ENCODE measurements at places on chromosomes 13 and 19.

DNA sequence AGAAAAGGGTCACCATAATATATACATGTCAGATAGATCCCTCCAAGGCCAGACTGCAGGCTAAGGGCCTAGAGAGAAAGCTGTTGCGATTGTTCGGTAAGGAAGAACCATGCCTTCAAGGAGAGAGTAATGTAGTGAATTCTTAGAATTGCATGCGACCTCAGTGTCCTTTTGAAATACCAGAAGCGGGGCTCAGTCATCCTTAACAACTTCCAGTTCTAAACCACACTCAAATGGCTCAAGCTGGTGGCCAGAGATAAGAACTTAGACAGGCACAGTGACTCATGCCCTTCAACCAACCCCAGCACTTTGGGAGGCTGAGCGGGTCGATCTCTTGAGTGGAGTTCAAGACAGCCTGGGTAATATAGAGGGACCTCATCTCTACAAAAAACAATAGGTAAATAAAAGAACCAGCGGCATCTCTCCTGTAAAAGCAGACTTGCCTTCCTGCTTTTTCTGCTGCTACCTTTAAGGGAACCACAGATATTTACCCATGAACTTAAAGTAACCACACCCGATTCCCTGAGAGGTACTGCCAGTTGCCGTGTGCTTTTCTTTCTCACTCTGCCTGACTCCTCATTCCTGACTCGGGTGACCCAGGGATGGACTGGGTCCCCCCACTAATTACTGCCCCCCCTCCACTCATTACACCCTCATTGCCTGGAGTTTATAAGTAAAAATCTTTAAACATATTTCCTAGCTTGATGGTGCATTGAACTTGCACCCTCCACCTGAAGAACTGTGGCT is 15.4 kb upstream of the SIGLEC6 start:
- DNase-seq = no peak

DNA sequence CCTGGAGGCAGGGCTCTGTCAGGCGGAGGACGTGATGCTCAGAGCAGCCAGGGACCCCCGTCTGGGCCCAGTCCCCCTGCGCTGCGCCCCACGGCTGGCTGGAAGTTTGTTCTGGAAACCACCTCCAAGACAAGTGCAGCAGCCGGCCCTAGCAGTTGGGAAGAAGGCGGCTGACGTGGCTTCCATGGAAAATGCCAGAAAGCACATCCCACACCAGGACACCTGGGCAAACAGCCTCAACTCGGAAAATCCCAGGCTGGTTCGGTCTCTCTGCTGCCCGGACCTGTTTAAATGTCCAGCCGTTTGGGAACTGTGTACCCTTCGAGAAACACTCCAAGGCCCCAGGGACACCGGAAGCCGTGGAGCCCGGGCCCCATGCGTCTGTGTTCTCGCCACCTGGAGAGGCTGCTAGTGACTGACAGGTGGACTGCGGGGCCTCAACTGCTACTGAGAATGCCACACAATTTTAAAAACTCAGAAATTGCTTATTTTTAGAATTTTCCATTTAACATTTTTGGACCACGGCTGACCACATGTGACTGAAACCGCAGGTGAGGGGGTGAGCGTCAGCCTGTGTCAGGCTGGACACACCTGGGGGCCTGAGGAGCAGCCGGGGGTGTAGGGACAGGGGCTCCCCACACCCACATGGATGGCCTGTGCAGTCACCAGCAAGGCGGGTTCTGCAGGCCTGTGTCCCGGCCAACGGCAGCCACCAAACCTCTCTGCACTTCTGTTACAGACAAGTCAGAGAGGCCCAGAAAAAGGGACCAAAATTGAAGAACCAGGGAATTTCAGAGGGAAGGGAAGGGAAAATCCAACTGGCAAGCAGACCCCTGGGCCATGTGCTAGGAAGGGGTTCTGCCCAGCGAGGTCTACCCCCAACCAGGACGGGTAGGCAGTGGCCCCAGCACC is 31.7 kb downstream of the RASA3 start:
- no peak for DNase-seq

DNA sequence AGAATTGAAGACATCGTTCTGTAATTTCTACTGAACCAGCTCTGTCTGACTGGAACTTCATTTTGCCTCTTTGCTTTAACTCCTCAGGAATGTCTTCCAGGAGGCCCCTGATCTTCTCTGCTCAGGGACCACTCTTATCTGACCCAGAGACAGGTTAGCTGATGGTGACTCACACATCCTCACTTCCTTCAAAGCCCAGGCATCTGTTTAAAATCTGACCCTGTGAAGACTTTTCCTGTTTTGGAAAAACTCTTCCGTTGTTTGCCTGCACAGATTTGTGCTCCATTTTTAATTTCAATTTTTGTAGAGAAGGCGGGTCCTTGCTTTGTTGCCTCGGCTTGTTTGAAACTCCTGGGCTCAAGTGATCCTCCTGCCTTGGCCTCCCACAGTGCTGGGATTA is 1.6 kb downstream of the ARL11 start:
- no peak for DNase-seq

GRCh38 chr13:44293374-44293773 is 80.2 kb upstream of the SERP2 start:
- no peak for DNase-seq

DNA sequence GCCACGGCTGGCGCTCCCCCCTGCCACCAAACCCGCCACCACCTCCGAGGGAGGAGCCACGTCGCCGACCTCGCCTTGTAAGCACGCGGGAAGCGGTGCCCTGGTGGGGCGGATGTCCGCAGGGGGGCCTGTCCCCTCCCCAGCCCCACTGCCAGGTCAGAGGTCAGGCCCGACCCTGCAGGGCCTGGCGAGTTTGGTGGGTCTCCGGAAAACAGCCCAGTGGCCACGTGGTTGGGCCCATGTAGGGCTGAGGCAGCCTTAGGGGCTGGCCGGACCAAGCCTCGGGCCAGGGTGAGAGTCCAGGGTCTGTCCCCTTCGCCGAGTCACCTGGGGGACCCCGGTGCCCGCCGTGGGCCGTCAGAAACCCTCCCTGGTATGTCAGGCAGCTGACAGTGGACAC is 26.5 kb downstream of the SMIM24 start:
- no peak for DNase-seq

GRCh38 chr19:13849991-13850909 is 26.7 kb upstream of the NANOS3 start:
- peak; percentile 79 for DNase-seq
